ENCODE measurements at places on chromosomes 7 and 10.

DNA sequence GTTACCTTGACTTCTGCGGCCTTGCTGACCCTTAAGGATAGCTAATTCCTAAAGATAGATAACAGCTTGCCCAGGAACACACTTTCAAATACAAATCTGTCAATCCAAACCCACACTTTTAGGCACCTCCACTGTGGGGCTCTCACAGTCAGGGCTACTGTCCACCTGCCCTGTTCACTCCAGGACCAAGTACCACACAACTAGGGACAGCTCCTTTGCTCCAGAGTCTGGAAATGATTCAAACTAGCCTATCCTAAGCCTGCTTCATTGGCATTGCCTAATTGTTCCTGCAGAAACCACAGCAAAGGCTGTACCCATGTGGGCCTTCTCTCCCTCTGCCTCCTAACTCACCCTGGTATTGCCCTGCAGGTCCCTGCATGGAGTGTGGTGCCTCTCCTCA is 538.9 kb upstream of the IGFBP3 start:
- DNase-seq: no peak

- no peak for DNase-seq
Observed at GRCh38 chr10:288316-289200, 153.3 kb downstream of the ZMYND11 start.

DNA sequence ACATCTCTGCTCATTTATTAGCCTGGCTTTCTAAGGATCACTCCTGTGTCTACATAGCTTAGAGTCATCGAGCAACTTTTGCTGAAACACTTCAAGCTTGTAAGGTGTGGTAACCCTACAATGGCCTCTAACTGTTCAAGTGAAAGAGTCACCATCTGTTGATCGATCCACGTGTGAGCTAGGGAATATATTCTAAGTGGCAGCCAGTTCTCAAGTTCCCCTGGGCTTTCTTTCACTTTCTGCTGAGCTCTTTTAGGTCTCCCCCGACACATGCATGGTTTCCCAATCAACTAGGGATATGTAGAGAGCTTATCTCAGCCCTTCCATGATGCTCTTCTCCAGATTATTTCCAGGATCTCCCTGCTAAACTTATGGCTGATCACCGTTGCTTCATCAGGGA is 15.5 kb downstream of the AOAH start:
- DNase-seq: no peak

- no peak for DNase-seq
Observed at GRCh38 chr7:114688443-114689055, 233.3 kb upstream of the MDFIC start.

GRCh38 chr7:92695308-92696261 is 105.4 kb upstream of the FAM133B start:
- DNase-seq: peak; percentile 65
